ENCODE measurements at places on chromosomes 7 and 10. TPM values are rescaled to one million over a fixed set of nuclear protein-coding genes. Genes with fewer than 3 reads are reported as not detected.
A peak's percentile ranks its signal among the peaks of the same experiment; 100 is the strongest.

SKAP2 gene
- 61.0 TPM for total RNA-seq

WEE2 gene
- not detected for total RNA-seq

DMBT1 gene
- 242 TPM for total RNA-seq

ELMO1 gene
- total RNA-seq: 51.4 TPM

TMEM140 gene
- total RNA-seq: 24.0 TPM

ZCCHC24 gene
- 31.2 TPM for total RNA-seq

CYP2C18 gene
- total RNA-seq: 0.47 TPM

CACNB2 gene
- total RNA-seq: 4.0 TPM

AQP1 gene
- total RNA-seq: 567 TPM

CYP2C19 gene
- 0.61 TPM for total RNA-seq

MAGI2 gene
- 8.1 TPM for total RNA-seq

DNA sequence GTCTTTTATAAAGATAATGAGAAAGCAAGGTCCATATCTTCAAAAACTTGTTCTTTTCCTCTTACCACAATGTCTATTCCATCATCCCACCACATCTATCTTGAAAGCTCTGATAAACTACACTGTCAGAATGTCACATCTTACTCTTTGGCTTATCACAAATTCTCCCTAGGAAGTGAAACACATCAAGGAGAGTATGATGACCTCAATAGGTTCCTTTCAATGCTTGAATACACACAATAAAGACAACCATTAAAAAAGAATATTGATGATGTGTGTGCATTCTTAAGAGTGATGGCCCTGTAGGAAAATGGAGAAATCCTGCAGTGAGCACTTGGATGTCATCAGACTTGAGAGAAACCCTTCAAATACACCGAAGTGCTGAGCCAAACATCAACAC, 918.1 kb upstream of the SORCS1 start:
- H3K27me3 ChIP-seq: no peaks in the 10 kb centered on the region
- no peaks in the 10 kb centered on the region for H3K36me3 ChIP-seq
- H3K4me1 ChIP-seq: no peaks in the 10 kb centered on the region
- DNase-seq: no peak

GRCh38 chr10:101233863-101234262, 4.6 kb upstream of the LBX1 start:
- DNase-seq: no peak
- H3K27ac ChIP-seq: no peak overlapping the region
- H3K36me3 ChIP-seq: no peaks in the 10 kb centered on the region
- peaks cover 28% of the 10 kb centered on the region for H3K4me1 ChIP-seq
- peaks cover 94% of the 10 kb centered on the region for H3K27me3 ChIP-seq
- H3K4me3 ChIP-seq: no peak overlapping the region

- no peak for DNase-seq
- no peaks in the 10 kb centered on the region for H3K36me3 ChIP-seq
- H3K27me3 ChIP-seq: peaks cover 5% of the 10 kb centered on the region
- no peak overlapping the region for H3K27ac ChIP-seq
- H3K4me1 ChIP-seq: peaks cover 5% of the 10 kb centered on the region
Measured at GRCh38 chr10:130627346-130628045, 491.3 kb downstream of the GLRX3 start.

GRCh38 chr7:8719102-8719501, 285.7 kb downstream of the NXPH1 start:
- no peak overlapping the region for H3K27ac ChIP-seq
- H3K4me1 ChIP-seq: no peaks in the 10 kb centered on the region
- H3K27me3 ChIP-seq: no peaks in the 10 kb centered on the region
- DNase-seq: no peak
- no peak overlapping the region for H3K4me3 ChIP-seq

GRCh38 chr10:86657011-86657395, 2.7 kb downstream of the OPN4 start:
- no peaks in the 10 kb centered on the region for H3K4me1 ChIP-seq
- H3K4me3 ChIP-seq: no peak overlapping the region
- peaks cover 3% of the 10 kb centered on the region for H3K27me3 ChIP-seq
- peak; percentile 23 for DNase-seq

DNA sequence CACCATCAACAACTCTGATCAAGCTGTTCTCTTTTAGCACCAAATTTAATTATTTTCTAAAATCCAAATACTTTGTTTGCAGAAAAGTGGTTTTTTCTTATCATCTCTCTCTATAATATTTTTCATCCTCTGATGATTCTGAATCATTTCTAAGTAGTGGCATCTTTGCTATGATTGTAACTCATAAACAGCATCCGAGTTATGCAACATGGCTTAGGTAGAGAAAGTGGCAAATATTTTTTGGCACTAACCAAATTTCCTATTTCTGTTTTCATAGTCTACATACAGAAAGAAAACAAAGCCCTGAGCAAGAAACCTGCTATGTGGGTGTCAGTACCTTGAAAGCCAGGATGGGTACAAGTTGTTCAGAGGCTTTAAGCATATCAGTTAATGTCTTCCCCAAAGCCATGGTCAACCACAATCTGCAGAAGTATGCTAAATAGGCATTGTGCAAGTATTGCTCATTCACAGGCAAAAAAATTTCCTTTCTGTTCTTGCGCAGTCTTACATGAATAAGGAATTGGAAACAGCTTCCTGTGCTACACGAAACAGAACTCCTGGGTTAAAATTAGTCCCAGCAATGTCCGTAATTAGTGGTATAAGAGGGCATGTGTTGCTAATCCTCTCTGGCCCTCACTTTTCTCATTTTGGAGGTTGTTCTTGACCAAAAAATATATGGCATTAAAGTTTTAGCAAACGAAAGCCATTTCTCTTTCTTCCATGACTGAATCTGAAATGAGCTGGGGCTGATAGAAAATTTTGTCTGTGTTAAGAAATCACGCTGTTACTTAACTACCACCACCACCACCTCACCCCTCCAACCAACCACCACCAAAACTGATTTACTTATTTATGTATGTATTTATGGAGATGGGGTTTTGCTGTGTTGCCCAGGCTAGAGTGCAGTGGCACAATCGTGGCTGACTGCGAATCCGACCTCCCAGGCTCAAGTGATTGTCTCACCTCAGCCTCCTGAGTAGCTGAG, 325.6 kb upstream of the MAGI2 start:
- H3K27ac ChIP-seq: peak overlapping the region; percentile 31
- no peaks in the 10 kb centered on the region for H3K4me1 ChIP-seq
- DNase-seq: no peak
- H3K4me3 ChIP-seq: no peak overlapping the region
- no peaks in the 10 kb centered on the region for H3K36me3 ChIP-seq
- H3K27me3 ChIP-seq: no peaks in the 10 kb centered on the region

DNA sequence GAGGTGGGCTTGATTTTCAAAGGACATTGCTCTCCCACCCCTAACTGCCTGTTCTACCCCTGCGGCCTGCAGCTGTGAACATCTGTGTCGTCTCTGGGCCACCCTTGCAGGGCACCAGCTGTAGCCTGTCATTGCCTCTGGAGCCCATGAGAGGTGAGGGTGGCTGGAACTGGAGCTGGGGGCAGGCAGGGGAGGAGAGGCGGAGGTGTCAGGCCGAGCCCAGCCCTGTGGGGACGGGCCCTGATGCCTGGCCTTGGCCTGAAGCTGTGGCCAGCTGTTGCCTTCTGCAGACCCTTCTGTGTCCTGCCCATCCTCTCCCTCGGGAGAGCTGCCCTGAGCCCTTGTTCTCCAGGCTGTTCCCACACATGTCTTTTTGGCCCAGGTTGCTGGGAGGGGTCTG, 44.5 kb downstream of the PALD1 start:
- H3K27ac ChIP-seq: no peak overlapping the region
- no peak for DNase-seq
- H3K27me3 ChIP-seq: no peaks in the 10 kb centered on the region
- H3K4me1 ChIP-seq: no peaks in the 10 kb centered on the region
- H3K36me3 ChIP-seq: no peaks in the 10 kb centered on the region

- H3K4me3 ChIP-seq: no peak overlapping the region
- H3K36me3 ChIP-seq: no peaks in the 10 kb centered on the region
- H3K4me1 ChIP-seq: peaks cover 22% of the 10 kb centered on the region
Measured at GRCh38 chr7:29569648-29570047, 6.0 kb downstream of the PRR15 start.

- no peaks in the 10 kb centered on the region for H3K27me3 ChIP-seq
- no peaks in the 10 kb centered on the region for H3K36me3 ChIP-seq
- no peak overlapping the region for H3K4me3 ChIP-seq
- DNase-seq: no peak
- no peak overlapping the region for H3K27ac ChIP-seq
Measured at GRCh38 chr10:6140141-6140841, 51.5 kb downstream of the RBM17 start.

- DNase-seq: peak; percentile 74
- H3K27me3 ChIP-seq: no peaks in the 10 kb centered on the region
- no peaks in the 10 kb centered on the region for H3K4me1 ChIP-seq
- no peaks in the 10 kb centered on the region for H3K36me3 ChIP-seq
Measured at GRCh38 chr10:78936412-78937342, 132.1 kb upstream of the ZMIZ1 start.

DNA sequence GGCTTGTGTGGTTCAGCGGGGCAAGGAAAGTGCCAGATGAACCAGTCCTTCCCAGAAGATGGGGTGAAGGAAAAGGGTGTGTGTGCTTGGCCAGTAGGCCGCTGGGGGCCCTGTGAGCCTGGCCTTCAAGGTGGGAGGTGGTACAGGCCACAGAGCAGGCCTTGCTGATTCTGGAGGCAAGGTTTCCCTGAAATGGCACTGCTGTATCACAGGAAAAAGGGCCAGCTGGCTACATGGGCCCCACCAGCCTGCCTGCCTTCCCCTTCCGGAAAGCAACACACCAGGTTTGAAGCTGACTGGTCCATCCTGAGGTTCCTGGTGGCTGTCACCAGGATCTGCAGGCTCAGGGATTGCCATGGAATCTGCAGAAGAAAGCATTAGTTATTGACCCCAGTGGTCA, 12.5 kb downstream of the MMRN2 start:
- no peak for DNase-seq
- H3K27ac ChIP-seq: no peak overlapping the region
- H3K27me3 ChIP-seq: peaks cover 14% of the 10 kb centered on the region
- no peaks in the 10 kb centered on the region for H3K36me3 ChIP-seq
- H3K4me3 ChIP-seq: no peak overlapping the region

DNA sequence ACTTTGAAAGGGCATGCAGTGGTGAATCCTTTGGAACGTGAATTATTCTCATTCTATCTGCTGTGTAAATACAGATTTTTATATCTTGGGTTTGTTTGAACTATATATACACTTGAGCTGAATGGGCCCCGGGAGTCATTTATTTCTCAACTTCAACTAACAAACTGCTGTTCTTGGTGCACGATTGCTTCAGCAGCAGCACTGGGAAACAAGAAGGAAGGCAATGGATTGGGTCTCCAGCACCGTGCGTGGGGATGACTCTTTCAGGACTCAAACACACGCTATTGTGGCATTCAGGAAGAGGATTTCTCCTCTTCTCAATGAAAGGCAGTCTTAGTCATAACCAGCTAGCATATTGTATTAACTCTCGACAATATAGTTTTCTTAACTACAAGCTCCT, 226.0 kb upstream of the NFE2L3 start:
- H3K27ac ChIP-seq: no peak overlapping the region
- H3K4me3 ChIP-seq: no peak overlapping the region
- H3K36me3 ChIP-seq: no peaks in the 10 kb centered on the region
- DNase-seq: no peak
- no peaks in the 10 kb centered on the region for H3K4me1 ChIP-seq

DNA sequence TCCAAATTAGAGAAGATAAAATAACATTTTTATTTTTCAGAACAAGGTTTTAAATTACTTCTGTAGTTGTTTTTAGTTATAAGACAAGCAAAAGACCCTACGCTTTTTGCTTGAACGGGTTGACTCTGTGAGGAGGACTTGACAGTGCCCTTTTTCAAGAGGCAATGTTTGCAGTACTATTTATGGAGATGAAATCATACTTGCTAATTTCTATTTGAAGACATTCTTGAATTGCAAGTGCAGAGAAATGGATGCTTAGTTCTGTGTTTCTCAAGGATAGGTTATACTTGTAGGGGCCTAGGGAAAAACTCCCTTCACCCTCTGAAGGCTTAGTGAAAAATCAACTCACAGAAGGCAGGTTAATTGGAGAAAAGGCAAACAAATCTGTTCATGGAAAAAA, 1229.5 kb downstream of the REEP3 start:
- no peak overlapping the region for H3K27ac ChIP-seq
- DNase-seq: no peak
- no peaks in the 10 kb centered on the region for H3K4me1 ChIP-seq
- H3K27me3 ChIP-seq: no peaks in the 10 kb centered on the region
- no peaks in the 10 kb centered on the region for H3K36me3 ChIP-seq

GRCh38 chr10:55311848-55312635, 511.0 kb upstream of the PCDH15 start:
- DNase-seq: no peak
- H3K27ac ChIP-seq: no peak overlapping the region

- H3K36me3 ChIP-seq: no peaks in the 10 kb centered on the region
- no peak overlapping the region for H3K27ac ChIP-seq
- peak; percentile 62 for DNase-seq
- H3K4me1 ChIP-seq: no peaks in the 10 kb centered on the region
- H3K27me3 ChIP-seq: no peaks in the 10 kb centered on the region
- no peak overlapping the region for H3K4me3 ChIP-seq
Measured at GRCh38 chr10:132826524-132827422, 40.8 kb upstream of the NKX6-2 start.

DNA sequence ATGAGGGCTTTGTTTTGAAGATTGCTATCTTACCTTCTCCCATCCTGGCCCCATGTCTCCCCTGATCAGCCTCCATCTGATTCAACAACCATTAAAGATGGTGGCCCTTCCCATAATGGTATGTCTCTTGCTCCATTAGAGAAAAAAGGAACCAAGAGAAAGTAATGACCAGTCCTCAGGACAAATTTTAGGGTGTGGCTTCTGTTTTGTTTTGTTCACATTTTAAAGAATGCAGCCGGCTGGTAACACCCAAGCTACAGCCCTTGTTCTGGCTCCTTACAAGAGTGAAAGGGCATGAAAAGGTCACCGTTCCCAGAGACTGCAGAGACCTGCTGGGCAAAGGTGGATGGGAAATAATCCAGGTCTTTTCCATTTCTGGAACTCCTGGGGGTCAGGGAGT, 287.9 kb upstream of the NEBL start:
- no peaks in the 10 kb centered on the region for H3K36me3 ChIP-seq
- H3K4me1 ChIP-seq: no peaks in the 10 kb centered on the region
- H3K4me3 ChIP-seq: no peak overlapping the region
- no peak overlapping the region for H3K27ac ChIP-seq
